ENCODE measurements at places on chromosomes 5 and 9.

DNA sequence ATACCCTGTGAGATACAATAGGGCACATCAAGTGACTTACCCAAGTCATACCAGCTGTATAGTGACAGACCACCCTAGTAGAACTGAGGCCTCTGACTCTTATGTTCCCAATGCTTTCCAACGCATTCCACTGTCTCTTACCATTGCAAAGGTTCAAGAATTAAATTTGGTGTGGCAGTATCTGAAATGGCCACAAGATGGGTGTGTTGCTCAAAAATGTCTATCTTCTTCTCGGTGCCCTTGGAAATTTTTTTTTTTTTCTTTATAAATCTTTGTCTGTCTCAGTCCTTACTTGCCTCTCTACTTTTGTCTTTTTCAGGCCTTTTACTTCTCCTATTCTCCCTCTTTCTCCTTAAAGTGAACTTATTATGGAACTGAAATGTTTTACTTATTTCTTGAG lies 48.4 kb downstream of the GPR21 start:
- peak; percentile 44 for DNase-seq

DNA sequence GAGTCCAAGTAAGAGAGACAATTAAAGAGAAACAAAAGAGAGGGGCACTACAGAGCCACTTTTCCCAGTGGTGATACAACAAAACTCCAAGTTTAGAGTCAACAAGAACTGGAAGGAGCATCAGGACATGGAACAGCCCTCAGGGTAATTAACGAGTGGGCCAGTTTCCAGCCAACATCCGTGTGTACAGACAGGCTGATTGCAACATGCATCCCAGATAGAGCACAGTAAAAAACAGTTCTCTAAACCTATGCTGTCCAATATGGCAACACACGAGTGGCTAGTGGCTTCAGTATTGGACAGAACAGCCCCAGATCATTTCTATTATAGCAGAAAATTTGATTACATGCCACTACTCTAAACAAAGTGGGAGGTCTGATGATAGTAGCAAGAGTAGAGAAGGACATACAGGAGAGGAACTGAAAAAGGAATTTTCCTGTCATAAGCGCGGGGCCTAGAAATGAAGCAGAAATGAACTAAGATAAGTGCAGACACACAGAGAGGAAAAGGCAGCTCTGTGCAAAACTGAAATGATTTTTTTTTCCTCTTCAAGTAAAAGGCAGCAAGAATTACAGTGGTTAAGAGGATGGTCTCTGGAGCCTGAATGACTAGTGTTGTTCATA lies 175.6 kb upstream of the CCNG1 start:
- DNase-seq: no peak

- no peak for DNase-seq
Measured at GRCh38 chr5:109374625-109375024, 35.1 kb downstream of the PJA2 start.

GRCh38 chr5:114062932-114063867 lies 298.7 kb upstream of the KCNN2 start:
- DNase-seq: no peak

GRCh38 chr9:128523199-128523925 lies 18.8 kb downstream of the GLE1 start:
- DNase-seq: no peak

DNA sequence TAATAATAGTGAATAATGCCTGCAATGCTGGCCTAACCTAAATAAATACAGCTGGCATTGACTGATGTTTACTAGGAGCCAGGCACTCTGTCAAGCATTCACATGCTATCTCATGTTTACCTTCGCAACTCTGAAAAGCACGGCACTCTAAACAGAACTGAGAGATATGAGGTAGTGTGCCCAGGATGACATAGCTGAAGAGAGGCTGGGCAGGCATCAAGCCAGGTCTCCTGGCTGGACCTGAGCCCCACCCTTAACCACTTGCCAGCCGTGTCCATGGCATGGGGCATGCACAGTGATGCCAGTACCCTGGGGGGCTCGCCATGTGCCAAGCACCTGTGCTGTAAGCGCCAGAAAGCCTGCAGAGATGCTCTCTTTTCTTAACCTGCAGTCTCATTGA lies 119.4 kb upstream of the MVB12B start:
- DNase-seq: no peak

GRCh38 chr9:18208166-18209059 lies 265.5 kb upstream of the ADAMTSL1 start:
- peak; percentile 39 for DNase-seq

DNA sequence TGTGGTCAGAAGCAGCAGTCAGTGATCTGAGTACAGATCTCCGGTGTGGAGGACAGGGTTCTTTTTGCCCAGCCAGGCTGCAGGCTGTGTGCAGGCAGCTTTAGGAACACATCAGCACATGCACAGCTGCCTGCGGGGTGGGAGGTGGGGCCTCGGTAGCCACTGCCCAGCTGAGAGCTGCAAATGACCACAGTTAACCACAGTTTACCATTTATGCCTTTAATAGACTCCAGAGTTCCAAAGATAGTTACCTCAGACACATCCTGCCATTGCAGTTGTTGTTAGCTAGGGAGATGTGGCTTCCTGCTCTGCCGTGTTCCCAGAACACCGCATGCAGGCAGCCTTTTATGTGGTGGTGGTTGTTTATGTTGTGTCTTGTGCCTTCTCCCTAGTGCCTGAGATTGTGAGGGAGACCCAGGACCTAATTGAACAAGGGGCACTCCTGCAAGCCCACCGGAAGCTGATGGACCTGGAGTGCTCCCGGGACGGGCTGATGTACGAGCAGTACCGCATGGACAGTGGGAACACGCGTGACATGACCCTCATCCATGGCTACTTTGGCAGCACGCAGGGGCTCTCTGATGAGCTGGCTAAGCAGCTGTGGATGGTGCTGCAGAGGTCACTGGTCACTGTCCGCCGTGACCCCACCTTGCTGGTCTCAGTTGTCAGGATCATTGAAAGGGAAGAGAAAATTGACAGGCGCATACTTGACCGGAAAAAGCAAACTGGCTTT lies 10.2 kb downstream of the EXOC3 start:
- DNase-seq: no peak

- DNase-seq: no peak
Measured at GRCh38 chr5:133624316-133624715, 12.0 kb upstream of the FSTL4 start.

DNA sequence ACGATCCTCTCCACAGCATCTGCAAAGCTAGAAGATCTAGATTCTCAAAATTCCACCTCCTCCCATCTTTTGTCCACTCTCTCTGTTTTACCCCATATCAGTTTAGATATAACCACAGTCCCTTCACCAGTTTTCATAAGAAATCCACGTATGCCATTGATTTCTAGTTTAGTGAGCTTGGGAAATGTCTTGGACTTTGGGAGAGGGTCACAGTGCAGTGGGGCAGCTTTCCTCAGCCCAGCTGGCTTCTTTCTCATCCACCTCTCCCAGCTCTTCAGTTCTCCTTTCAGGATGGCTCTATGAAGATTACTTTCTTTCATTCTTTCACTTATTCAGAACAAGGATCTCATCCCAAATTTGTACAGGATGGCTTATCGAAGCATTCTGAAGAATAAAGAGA lies 203.9 kb upstream of the ADCY2 start:
- no peak for DNase-seq

- no peak for DNase-seq
Measured at GRCh38 chr5:168960497-168960896, 340.4 kb downstream of the SLIT3 start.

GRCh38 chr9:17349831-17350230 lies 215.0 kb downstream of the CNTLN start:
- DNase-seq: no peak

DNA sequence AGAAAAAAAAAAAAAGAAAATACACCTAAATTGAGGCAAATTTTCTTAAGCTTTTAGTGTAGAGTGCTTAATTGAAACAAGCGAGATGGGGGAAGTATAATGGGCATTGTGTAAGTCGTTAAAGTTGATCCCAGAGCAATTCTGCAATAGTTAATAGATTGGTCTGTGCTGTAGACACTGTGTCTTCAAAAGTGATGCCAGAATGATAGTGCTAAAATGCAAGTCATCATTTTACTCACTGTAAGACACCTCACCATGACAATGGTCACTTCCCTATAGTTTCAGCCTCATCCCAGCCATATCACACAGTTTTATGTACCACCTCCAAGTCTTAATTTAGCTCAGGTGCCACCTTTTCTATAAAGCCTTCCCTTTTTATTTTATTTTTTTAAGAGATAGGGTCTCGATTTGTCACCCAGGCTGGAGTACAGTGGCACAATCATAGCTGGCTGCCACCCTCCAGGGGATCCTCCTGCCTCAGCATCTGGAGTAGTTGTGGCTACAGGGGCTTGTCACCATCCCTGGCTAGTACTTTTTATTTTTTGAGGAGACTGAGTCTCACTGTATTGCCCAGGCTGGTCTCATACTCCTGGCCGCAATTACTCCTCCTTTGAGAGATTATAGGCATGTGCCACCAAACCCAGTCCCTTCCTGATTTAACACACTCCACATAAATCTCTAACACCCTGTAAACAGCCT lies 6.2 kb downstream of the COX7C start:
- DNase-seq: no peak

DNA sequence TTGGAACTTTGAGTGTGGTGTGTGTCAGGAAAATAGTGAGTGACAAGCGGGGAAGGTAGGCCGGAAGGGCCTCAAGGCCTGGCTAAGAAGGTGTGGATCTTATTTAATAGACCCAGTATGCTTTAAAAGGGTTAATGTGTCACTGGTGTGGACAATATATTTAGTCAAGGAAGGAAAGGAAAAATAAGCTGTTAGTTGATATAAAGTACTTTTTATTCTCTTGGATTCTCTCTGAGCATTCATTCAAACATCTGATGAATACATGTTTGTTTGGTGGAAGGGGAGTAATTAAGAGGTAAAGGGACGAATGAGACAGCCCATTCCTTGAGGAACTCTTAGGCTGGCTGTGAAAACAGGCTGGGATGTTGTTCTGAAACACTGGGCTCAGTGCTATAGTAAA lies 98.9 kb downstream of the MELK start:
- no peak for DNase-seq

GRCh38 chr9:75823151-75823550 lies 67.3 kb upstream of the PCSK5 start:
- no peak for DNase-seq

DNA sequence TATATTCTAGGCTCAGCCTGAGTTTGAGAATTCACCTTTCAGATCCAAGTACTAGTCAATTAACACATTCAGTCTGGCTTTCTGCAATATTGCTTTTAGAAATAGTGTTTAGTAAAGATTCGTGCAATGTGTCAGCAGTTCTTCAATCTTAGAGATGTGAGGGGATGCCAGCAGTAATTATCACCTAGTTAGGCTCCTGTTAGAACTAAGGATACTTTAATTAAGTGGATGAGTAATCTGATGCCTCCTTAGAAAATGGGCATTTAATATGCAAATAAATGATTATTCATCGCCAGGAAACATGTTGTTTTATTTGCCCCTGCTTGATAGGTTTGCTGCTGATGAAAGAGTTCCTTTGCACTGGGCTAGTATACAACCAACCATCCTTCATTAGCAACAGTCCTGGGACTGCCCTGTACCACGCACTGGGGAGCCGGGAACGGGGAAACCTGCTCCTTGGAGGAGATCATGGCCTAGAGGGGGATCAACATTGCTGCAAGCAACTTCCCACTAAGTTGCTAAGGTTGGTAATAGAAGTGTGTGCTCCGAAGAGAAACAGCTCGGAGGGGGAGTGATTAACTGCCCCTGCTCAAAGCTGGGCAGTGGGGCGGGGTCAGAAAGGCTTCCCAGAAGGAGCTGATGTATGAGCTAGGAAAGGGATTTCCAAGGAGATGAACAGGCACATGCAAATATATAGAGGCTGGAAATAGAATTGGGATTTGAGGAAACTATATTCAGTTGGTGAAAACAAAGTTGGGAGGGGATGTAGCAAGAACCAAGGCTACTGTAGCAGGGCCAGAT lies 231.8 kb downstream of the DRD1 start:
- no peak for DNase-seq

GRCh38 chr9:86531273-86531970 lies 177.2 kb upstream of the TUT7 start:
- no peak for DNase-seq

GRCh38 chr9:89953824-89954615 lies 349.2 kb downstream of the GADD45G start:
- DNase-seq: no peak

DNA sequence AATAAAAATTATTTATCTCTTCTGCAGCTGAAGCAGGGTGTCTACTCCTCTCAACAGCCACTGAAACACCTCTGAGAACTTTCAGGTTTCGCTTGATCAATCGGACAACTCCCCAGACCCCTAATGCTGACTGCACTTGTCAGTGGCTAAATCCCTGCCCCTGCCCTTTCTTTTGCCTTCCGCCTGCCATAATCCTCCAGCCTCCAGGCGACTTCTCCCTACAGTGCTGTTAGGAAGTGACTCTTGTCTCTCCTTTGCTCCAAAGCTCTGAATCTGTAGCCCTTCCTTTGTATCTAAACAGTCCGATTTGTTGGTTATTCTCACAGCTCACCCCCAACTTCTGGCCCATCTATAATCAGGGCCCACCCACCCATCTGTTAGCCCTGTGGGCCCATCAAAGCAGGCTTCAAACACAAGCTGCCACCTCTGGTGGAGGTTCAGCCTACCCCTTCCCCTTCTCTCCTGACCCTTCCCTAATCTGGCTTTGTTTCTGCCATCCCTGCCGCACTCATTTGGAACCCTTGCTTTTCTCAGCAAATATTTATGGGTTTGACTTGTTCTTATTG lies 53.7 kb upstream of the IFNK start:
- no peak for DNase-seq

GRCh38 chr9:101130054-101130453 lies 101.5 kb downstream of the PLPPR1 start:
- DNase-seq: no peak

DNA sequence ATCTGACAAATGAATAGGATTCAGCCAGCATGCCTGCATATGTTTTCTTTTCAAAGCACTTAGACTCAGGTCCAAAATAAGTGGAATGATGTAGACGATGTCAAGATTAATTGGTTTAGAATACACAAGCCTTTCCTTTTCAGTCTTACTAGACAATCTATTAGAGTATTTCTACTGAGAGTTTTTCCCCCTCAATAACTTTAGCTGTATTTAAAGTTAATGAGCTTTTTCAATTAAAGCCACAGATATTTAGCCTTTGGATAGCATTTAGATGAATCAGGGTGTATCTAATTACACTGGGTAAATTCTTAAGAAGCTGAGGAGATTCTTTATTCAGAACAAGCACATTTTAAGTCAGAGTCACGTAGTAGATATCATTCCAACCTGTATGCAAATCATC lies 198.7 kb upstream of the MPDZ start:
- no peak for DNase-seq

GRCh38 chr9:26833792-26834191 lies 58.8 kb downstream of the CAAP1 start:
- DNase-seq: no peak

DNA sequence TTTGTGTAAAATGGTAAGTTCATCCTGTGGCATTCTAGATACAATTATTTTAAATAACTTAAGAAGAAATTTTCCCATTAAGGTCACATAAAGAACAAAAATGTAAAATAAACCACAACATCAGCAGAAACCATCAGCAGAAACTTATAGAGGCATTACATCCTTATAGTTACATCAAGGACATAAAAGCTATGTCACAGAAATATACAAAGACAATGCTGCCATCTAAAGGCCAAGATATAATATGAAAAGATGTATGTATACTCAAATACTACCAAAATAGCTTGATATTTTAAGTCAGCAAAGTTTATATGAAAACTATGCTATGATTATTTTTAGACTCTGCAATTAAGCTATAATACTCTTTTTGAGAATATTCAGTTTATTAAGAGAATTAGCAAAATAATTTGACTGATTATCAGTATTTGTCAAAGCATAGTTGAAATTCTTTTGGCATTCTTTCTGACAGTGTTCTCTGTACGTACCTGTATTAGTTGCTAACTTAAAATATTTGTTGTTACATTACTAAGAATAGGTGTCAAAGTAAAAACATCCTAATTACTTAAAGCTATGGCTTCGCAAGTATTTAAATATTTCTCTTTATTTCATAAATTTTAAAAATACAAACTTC lies 36.2 kb downstream of the FBXL17 start:
- DNase-seq: peak; percentile 68

Measured in NCI-H460 (cell line).